Fibroblast of skin of left quadriceps (primary cell): ENCODE measurements at places on chromosomes 1 and 21.

DNA sequence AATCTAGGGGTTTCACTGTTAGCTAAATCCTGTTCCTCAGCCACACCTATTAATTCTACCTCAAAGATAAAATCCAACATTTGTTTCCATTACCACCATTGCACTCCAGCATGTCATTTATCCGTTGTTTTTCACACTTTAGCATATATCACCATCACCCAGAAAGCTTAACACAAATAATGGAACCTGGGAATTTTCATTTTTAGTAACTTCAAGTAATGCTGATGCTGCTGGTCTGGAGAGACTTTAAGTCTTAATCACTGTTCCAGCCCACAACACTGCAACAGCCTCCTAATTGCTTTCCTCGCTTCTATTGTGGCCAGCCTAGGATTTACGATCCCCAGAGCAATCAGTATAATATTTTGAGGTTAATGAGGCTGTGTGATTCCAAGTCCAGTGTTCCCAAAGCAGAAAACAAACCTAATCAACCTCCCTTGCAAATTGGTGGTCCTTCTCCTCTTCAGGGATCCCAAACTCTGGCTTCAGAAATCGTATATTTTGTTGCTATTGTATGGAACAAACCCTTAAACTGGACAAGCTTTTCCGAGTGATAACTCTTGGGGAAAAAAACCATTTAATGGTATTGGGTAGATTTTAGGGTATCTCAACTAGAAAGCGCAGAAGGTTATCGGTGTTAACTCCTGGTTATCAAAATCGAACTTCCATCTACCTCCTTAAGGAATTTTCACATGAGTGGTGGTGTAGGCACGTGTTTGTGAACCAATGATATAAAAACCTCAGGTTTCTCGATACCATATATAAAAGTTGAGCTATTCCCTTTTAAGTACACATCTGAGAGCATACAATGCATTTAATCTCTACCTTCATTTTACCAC, 50.0 kb upstream of the BOLA1 start:
- DNase-seq, result no peak

- no peak for DNase-seq
Observed at GRCh38 chr1:84859866-84860265, 33.1 kb downstream of the LPAR3 start.

GRCh38 chr1:198467907-198468306, 72.6 kb downstream of the ATP6V1G3 start:
- DNase-seq, result no peak

DNA sequence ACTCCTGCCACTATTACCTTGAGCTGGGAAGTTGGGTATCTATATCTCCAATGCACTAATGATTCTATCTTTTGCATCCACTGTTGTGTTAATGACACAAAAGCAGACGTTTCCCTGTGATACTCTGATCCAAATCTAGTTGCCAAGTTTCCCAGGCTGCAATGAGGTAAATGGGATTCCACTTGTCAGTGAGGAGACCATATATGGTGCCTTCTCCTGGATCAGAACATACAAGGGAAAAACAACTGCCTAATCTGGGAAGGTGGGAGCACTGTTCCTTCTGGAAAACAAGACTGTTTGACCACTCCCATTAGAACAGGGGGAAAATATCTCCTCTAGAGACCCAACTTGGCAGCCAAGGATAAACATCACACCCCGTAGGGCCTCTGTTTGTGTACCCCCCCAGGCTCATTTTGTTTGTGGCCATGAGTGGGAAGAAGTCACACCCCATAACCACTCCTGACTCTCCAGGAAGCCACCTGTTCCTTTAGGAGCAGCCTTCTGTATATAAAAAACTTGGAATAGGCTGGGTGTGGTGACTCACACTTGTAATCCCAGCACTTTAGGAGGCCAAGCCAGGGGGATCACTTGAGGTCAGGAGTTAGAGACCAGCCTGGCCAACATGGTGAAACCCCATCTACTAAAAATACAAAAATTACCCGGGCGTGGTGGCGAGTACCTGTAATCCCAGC, 28.5 kb upstream of the SLC6A9 start:
- no peak for DNase-seq

DNA sequence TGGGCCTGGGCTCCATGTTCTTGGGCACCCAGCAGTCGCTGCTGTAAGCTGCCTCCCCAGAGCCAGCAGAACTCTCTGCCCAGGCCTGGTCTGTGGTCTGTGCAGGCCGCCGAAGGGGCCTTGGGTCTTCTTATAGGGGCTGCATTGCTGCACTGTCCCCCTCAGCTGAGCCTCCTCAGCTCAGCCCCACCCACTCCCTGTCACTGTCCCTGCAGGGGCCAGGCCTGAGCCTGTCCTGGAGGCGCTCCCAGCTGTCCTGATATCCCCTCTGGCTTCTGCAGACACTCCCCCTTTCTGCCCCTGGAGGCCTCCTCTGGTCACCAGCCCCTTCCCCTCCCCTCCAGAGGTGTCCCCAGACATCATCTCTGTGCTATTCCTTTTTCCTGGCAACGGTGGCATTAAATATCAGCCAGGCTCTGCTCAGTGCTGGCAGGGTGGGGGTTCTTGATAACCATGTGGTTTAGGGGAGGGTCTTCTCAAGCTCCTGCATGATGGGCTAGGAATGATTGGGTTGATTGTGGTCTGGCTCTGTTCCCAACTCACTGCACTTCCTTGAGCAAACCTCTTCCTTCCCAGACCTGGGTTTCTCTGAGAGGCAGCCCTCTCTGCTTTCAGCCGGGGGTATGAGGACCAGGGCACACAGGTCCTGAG, 3.7 kb upstream of the FOXO6 start:
- peak; percentile 13 for DNase-seq
